Activated CD4-positive, alpha-beta T cell treated with anti-CD3 and anti-CD28 coated beads, Interleukin-2, amount 50 U/mL, for 16 hours (primary cell): ENCODE measurements at places on chromosomes 4 and X.

DNA sequence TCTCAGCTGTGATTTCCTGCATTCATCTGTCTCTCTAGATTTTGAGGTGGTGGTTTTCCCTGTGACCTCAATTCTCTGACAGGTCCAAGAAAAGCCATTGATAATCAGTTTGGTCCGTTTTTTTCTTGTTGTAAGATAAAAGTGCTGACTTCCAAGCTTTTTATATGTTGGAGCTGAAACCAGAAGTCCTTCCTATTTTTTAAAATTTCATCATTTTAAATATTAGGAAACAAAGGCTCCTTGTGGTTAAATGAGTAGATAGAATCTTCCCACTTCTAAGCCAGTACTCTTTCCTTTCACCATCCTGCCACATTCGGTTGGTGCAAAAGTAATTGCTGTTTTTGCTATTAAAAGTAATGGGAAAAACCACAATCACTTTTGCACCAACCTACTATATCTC, 18.3 kb downstream of the RNF175 start:
- no peak for DNase-seq

GRCh38 chr4:23706972-23707651, 182.7 kb downstream of the PPARGC1A start:
- no peak for DNase-seq

DNA sequence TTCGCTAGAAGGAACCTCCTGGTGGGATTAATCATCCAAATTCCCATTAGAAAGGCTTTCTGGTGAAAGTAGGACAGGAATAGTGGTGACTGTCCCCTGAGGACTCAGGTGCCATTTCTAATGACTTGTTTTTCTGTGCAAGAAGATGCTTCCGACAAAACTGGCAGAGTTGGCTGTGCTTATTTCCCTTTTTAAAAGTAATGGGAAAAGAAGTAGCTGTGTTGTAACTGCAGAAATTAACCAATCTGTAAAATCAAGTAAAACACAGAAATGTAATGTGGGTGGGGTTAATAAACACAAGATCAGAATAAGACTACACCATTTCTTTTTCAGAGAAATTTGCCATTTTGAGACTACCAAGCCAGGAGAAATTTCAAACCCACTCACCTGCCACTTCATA, 55.0 kb upstream of the FAM9B start:
- no peak for DNase-seq

- no peak for DNase-seq
These were observed 4.6 kb downstream of the PALLD start for GRCh38 chr4:168501407-168501806.
